ENCODE measurements at places on chromosomes 7 and 10.

DNA sequence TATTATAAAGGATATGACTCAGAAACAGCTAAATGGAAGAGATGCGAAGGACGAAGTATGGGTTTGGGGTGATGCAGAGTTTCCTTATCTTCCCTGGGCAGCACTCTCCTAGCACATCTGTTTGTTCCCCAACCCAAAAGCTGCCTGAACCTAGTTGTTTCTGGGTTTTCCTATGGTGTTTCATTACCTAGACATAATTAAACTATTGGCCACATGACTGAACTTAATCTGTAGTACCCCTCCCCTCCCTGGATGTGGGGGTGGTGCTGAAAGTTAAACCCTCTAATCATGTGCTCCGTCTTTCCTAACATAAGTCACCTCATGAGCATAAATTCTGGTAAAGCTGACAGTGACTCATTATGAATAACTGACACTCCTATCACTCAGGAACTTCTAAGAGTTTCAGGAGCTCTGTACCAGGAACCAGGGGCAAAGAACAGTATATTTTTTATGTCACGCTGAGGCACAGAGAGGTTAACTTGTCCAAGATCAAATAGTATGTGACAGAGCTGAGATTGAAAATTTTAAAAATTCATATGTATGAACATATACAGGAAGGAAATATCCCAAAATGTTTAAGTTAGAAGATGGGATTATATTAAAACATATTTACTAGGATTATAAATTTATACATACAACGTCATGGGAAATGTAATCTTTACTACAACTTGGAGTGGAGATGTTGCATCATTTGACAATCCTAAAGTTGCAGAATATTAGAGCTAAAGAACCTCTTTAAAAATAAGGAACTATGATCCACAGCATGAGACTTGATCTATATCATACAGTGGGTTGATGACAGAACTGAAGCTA is 4.8 kb downstream of the STRIP2 start:
- DNase-seq = no peak

GRCh38 chr7:57769958-57770357 is 320.0 kb downstream of the ZNF716 start:
- DNase-seq = no peak

- DNase-seq = no peak
Measured at GRCh38 chr7:39617005-39617404, 6.4 kb upstream of the RALA start.

DNA sequence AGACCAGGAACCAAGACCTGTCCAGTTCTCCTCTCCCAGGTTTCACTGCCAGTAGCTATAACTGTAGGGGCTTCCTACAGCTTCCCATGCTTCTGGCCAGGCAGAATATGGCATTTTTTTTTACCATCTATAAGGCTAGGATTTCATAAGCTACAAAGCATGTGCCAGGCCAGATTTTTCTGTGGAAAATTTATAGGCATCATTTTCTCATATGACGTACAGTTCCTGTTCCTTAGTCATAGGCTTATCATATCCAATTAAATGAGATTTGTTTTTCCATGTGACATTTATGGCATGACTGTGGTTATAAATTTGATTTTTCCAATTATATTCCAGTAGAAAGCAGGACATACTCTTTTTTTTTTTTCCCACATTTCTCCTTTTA is 208.6 kb upstream of the NPY start:
- DNase-seq = no peak

GRCh38 chr10:114386452-114386851 is 17.9 kb downstream of the AFAP1L2 start:
- DNase-seq = no peak

- no peak for DNase-seq
Measured at GRCh38 chr7:103748680-103749079, 240.8 kb downstream of the RELN start.

DNA sequence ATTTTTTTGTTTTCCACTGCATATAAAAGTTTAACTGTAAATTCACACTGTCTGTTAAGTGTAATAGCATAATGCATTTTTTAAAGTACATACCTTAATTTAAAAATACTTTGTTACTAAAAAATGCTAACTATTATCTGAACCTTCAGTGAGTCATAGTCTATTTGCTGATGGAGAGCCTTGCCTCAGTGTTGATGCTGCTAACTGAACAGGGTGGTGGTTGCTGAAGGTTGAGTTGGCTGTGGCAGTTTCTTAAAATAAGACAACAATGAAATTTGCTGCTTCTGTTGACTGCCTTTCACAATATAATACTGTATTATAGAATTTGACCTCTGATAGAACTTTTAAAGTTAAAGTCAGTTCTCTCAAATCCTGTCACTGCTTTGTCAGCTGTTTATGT is 72.3 kb upstream of the GATAD1 start:
- DNase-seq = no peak
